ENCODE measurements at places on chromosomes 2 and 18.

DNA sequence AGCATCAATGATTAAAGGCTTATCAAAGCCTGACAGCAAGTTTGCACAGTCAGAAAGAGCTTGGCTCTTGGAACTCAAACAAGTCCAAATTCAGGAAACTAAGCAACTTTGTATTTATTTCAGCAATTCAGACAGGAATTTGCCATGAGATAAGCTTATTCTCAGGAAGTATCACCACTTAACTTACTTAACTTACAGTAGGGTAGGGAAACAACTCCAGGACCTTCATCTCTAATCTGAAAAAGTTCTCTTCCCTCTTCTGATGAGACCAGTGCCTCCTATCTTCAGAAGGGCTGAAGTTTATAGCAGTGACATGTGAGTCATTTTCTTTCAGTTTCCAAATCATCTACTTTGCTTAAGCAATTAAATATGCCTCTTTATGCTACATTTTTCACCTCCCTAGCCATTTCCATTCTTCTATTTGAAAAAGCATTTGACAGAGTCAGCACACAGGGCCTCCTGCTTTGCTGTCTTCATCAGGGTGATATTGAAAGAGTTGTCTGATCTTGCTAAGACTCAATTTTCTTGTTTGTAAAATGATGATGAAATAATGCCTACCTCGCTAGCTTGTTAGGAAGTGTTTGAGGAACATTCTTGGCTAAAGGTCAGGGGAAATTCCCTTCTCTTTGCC, 389.5 kb downstream of the RND3 start:
- DNase-seq: peak; percentile 4

- DNase-seq: no peak
These were observed 33.6 kb upstream of the AP1S3 start for GRCh38 chr2:223870840-223871611.

DNA sequence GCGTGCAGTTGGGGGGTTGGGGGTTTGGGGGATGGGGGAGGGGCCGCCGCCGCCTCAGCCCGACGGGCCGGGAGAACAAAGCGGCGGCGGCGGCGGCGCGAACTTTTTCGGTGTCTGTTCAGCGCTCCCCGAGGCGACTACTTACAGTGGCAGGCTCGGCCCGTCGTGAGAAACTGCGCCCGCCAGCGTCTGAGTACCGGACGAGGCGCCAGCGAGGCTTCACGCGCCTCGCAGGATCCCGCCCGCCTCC, 172 bp downstream of the PRKD3 start:
- peak; percentile 83 for DNase-seq

DNA sequence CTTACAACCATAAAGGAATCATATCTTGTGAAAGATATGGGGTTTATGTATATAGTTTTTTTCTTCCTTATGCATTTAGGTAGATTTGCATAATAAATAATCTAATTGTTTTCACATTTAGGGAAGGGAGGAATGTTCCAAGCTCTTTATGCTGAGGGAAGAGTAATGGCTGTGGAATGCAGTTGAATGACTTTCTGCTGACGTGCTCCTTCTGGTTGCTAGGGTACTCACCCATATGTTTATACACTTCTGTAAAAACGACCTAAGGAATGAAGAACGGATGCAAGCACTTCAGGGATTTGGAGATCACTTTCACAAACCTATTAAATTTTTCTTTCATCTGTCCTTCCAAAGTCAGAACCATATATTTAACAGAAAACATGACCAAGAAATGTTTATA, 29.2 kb upstream of the PPP4R1 start:
- no peak for DNase-seq

- no peak for DNase-seq
These were observed 220.3 kb downstream of the KLHL29 start for GRCh38 chr2:23605236-23605635.

GRCh38 chr18:21117409-21118131, 6.0 kb upstream of the ROCK1 start:
- no peak for DNase-seq

- no peak for DNase-seq
These were observed 1.3 kb downstream of the MGAT4A start for GRCh38 chr2:98729652-98730051.

GRCh38 chr2:89841476-89841840, 1150.0 kb downstream of the RPIA start:
- DNase-seq: peak; percentile 37

DNA sequence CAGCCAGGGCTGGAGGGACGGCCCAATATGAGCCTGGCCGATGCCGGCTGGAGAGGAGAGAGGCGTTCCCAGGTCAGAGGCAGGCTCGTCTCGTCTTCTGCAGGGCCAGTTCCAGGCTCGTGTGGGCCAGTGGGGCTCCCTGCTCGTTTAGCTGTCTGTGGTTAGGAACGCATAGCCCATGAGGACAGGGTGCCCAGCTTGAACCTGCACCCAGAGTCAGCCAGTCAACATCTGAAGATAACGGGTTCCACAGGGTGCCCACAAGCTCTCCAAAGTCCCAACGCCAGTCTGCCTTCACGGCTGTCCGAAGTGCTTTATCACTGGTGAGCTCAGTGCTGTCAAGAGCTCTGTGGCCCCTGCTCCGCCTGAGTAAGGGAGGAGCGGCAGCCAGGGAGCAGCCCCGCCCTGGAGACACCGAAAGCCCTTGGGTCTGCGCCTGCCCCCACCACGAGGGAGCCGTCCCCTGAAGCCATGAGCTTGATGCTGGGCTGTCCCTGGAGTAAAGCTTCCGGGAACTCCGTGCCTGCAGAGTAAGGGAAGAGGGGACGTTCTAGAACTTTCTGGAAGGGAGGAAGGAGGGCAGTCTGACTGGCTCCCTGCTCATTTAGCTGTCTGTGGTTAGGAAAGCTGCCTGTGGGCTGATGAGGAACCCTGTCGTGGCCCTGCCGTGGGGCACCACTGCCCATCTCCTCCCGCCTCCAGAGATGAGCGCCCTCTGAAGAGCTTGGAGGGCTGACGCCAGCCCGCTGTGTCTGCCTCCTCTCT, 2.7 kb upstream of the HSBP1L1 start:
- DNase-seq: no peak

- no peak for DNase-seq
These were observed 167.2 kb downstream of the FBXO15 start for GRCh38 chr18:73980289-73980979.

DNA sequence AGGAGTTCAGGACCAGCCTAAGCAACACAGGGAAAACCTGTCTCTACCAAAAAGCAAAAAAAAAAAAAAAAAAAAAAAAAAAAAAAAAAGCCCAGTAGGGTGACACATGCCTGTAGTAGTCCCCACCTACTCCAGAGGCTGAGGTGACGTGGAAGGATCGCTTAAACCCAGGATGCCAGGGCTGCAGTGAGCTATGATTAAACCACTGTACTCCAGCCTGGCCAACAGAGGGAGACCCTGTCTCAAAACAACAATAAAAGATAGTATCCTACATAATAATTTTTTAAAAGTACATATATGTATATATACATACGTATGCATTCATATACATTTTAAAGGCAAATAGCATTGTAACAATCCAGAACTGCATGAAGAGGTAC, 51.7 kb downstream of the SOS1 start:
- DNase-seq: no peak

DNA sequence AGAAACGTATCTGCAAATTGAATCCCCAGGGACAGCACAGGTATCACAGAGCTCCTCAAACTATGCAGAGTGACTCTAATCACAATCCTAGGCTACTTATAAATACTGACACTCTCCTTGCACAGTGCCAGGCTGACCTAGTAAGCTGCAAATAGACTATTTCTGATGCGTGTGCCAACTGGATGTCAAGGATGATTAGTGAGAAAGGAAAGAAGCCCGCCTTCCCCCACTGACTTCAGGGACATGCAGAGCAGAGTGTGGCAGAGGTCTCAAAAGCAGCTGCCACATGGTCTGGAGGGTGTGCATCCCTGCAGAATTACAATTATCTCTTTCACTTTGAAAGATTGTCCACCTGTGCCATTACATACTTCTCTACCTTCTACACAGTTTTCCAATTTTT, 235.6 kb downstream of the CPS1 start:
- DNase-seq: no peak

GRCh38 chr2:21792571-21792970, 668.8 kb downstream of the TDRD15 start:
- DNase-seq: no peak

DNA sequence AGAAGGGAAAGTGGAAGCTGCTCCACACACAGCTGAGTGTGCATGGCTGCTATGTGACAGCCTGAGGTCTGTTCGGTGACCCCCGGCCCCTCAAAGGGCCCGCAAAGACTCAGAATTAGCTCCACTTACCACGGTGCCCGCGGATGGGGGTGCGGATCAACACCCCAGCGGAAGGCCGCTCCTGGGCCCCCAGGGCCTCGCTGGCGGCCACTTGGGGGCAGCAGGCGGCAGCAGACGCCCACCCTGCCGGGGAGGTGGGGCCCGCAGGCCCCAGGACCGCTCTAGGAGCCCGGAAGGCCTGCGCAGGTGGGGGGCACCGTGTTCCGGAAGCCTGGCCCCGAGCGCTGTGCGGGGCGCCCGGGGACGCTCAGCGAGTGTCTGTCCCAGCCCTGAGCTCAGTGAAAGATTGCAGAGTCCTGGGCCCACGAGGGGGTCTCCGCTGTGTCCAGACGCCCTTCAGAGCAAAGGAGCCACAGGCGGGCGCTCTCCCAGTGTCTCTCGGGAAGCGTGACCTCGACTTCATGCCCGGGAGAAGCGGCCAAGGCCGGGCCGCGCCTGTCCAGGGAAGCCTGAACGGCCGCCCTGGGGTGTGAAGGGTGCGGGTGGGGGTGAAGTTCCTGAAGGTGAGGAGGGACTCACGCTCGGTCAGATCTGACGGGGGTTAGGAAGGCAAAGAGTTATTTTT, 118.7 kb downstream of the VAPA start:
- no peak for DNase-seq

- DNase-seq: peak; percentile 97
These were observed at the start of gene CNOT11 for GRCh38 chr2:101252408-101253012. Gene CNOT11, plus strand, starts transcription at chr2:101252886. Its CDS starts 79 bp downstream, at chr2:101252965.

GRCh38 chr2:235694721-235695601, 201.1 kb downstream of the AGAP1 start:
- no peak for DNase-seq

- no peak for DNase-seq
These were observed 14.9 kb downstream of the ATOH8 start for GRCh38 chr2:85768713-85769112.
